Stimulated activated CD4-positive, alpha-beta T cell treated with anti-CD3 and anti-CD28 coated beads, Interleukin-12 subunit alpha, Interleukin-12 subunit beta, amount 100 ng/mL, for 24 hours (primary cell): ENCODE measurements at places on chromosomes 13 and 19.

DNA sequence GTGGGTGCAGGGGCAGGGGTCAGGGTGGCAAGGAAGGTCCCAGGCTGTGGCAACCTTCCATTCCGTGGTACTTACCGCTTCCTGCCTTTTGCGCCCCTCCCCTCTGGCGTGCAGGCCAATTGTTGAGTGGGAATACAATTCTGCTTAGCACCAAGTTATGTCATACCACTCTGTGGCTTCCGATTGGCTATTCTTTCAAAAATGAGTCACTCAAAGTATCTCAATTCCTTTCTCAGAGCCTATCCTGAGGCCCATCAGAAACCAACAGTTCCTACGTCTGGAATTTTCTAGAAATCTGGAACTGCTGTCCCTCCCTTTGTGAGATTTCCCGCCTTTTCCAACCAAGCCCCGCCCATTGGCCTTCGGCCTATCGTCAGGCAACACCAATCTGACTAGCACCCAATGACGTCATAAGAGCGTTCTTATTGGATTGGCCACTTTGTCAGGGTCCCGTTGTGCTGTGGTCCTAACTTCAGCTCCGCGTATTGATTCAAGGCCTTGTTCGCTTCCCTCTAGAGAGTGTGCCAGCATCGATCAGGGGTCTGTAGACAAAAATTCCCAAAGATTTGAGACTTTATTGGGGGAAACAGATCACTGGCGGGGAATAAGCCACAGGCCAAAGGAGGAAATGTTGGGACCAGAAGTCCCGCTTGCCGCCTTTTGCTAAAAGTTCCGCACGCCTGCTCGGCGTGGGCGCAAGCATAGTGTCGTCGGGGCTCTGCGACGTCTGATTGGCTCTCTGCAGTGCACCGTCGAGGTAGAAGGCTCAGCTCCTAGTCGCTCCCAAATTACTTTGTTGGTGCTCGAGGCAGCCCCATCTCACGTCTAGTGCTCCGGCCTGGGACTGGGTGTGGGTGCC is 11.7 kb downstream of the NTN5 start:
- DNase-seq: peak; percentile 86

GRCh38 chr19:33227242-33227650 is 1.6 kb upstream of the SLC7A10 start:
- DNase-seq: no peak

DNA sequence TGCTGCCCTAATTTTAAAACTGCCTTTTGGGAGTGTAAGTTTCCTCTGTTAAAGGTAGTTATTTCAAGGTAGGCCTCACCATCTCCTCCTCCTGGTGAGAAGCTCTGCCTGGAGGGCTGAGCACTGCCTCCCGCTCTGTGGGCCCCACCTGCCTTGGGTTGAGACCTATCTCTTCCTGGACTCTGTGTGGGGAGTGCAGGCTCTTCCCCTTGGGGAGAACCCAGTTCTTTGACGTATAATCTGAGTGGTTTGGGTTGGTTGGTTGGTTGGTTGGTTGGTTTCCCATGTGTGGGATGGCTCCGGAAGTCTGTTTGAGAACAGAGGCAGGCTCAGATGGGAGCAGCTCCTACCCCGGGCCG is 39.1 kb downstream of the ACTN4 start:
- peak; percentile 19 for DNase-seq

DNA sequence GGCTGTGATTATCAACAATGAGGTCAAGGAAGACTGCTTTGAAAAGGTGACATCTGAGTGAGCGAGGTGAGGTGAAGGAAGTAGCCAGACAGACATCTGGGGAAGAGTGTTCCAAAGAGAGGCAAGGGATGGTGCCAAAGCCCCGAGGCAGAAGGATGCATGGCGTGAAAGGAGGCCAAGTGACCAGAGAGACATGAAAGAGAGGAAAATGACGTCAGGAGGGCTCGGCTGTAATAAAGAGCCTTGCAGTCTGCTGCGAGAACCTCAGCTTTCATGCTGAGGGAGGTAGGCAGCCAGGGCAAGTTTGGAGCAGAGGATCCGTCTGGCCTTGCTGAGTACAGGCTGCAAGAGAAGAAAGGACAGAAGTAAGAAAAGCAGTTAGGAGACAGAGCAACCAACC is 50.8 kb downstream of the FOXO1 start:
- no peak for DNase-seq

DNA sequence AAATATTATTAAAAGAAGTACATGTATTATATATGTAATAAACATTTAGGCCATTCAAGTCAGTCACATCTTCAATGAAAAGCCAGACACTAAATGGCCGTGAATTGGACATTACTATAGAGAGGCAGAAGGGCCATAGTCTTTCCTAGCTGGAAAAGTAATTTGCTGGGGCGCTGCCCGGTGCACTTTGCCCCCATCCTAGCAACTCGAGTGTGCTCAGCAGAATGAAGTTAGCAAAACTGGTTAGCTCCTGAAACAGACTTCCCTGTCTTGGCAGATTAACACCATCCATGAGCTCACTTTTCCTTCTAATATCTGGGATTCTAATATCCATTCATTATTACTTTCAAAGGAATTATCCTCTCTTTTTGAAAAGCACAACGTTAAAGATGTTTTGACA is 2.8 kb upstream of the SPRYD7 start:
- DNase-seq: no peak

DNA sequence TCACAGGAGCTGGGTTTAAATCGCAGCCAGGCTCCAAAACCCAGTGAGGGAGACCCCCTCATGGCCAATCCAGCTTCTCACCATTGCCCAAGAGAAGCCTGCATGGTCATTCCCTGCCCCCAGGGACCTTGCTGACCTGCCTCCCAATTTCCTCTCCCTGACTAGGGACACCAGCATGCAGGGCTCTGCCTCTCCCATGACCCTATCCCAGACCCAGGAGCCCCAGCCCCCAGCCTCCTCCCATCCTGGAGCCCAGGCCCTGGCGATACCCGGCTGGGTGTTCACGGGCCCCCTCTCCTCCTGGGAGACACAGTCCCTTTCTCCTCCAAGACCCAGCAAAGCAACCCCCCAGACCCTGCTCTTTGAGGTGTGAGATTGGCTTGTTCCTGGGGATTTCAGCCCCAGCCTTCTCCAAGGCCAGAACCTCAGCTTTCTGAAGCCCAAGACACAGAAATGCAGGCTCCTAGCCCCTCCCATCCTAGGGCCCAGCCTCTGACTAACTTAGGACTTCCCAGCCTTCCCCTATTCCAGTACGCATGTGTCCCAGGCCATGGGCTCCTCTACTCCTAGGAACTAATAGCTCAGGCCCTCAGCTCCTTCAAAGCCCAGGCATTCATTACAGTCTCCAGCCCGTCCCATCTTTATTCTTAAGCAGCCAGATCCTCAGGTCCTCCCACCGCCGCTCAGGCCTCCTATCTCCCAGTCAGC is 1.1 kb downstream of the GYS1 start:
- DNase-seq: no peak

GRCh38 chr13:46575301-46575771 is 22.4 kb downstream of the LRCH1 start:
- DNase-seq: no peak

- no peak for DNase-seq
Measured at GRCh38 chr13:39201180-39201579, 162.9 kb downstream of the NHLRC3 start.

DNA sequence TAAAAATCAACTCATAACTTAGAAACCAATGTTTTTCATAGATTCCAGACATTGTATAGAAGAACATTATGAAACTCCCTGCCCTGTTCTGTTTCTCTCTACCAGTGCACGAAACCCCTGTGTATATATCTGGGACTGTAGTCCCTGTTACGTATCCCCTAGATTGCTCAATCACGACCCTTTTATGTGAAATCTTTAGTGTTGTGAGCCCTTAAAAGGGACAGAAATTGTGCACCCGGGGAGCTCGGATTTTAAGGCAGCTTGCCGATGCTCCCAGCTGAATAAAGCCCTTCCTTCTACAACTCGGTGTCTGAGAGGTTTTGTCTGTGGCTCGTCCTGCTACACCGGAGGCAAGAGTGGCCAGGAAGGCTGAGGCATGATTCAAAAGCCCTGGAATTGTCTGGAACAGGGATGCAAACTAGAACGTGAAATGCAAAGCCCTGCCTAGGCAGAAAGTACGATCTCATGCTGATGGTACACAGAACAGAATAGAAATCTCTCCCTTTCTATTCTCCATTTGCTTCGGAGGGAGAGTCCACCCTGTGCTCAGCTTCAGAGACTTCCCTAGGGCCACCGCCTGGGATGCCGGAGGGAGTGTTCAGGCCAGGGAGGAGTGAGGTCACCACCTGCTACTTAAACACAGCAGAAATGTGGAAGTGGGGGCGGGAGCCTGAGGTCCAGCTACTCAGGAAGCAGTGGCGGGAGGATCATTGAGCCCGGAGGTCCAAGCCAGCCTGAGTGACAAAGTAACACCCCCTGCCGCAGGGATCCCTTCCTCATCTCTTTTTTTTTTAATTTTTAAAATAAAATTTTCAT is 758 bp upstream of the ZNF888 start:
- no peak for DNase-seq

- DNase-seq: no peak
Measured at GRCh38 chr19:435056-435706, 25.7 kb downstream of the SHC2 start.

DNA sequence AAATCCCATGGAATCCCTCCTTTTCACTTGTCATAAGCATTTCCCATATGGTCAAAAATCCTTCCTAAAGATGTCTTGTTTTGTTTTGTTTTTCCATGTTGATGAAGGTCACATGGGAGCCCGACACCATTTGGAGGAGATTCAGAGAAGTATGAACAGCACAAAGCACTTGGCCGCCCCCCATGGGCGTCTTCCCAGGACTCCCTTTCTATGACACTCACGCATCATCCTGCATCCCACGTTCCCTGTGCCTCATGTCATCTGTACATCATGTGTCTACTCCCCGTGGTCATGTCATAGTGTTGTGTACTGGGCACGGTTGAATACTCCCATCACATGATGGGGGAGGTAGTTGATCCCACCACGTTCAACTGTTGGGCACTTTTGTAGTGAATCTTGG is 2.0 kb downstream of the ZSCAN1 start:
- DNase-seq: no peak

DNA sequence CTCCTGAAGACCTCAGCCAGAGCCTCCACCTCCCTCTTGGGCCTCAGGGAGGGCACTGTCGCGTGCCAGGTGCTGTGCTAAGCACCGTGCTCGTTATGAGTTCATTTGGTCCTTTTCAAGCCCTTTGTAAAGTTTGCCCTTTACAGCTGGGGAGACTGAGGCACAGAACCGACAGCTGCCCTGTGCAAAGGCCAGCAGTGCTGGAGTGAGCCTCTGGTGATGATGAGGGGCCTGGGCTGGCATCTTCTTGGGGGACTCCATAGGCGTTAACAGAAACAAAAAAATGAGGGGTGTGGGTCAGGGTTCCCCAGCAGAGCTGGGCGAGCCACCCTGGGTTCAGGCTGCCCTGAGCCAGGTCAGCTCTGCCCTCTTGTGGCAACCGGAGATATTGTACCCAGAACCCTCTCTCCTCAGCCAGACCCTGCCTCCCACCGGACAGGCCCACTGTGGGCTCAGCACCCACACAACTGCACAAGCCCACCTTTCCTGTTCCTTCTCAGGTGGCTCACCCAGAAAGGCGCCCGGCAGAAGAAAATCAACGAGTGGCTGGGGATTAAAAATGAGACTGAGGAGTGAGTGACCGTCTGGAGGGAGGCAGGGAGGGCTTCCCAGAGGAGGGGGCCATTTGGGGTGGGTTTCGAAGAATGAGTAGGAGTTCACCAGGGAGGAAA is 5.5 kb upstream of the IFI30 start:
- DNase-seq: peak; percentile 46

DNA sequence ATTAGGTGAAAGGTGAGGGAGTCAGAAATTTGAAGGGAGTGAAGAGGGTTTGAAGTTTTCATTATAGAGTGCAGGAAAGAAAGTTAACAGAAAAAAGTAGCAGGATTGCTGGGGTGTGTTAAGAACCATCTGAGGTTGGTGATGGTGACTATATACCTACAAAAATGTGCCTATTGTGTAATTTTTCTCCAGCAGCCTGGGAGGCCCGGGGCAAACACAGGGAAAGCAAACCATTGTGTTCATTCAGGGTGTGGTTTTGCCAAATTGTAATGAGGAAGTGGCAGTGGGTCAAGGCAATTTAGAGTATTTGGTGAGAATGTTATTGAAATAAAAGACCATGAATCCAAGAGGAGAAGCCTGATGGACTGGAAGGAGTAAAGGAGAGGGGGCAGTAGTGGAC is 8.2 kb upstream of the SUCLA2 start:
- no peak for DNase-seq

DNA sequence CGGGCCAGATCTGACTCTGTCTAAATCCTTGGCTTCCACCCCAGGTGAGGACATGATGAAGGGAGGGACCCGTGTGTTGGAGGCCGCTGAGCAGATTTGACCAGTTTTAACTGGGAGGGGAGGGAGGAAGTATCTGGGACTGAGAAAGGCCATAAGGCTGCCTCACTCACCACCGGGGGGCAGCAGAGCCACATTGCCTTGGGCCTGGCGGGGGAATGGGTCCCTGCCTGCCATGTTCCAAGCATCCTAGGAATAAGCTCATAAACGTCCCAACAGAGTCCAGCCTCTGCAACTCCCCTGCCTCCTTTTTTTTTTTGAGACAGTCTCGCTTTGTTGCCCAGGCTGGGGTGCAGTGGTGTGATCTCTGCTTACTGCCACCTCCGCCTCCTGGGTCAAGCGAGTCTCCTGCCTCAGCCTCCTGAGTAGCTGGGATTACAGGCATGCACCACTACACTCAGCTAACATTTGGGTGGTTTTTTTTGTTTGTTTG is 15.5 kb downstream of the MAST3 start:
- peak; percentile 83 for DNase-seq

- no peak for DNase-seq
Measured at GRCh38 chr19:970695-971094, 13.4 kb upstream of the WDR18 start.

- DNase-seq: no peak
Measured at GRCh38 chr13:75715601-75716523, 79.7 kb downstream of the LMO7 start.

DNA sequence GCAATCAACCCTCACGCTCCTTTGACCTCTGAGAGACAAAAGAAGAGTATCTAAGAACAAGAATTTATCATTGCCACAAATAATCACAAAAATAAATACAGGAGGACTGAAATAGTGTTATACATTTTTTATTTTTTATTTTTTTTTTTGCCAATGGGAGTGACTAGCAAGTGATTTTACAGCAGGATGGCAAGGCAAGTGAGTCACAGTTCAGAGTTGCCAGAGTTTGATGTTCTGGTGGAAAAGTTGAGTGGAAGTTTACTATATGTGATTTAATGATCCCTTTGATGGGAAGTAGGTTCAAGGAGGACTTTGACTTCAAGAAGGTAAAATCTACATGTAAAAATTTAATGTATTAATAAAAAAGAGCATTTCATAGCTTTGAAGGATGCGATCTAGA is 2691.4 kb downstream of the PCDH9 start:
- no peak for DNase-seq

GRCh38 chr13:40023595-40024203 is 368.2 kb downstream of the COG6 start:
- DNase-seq: no peak

GRCh38 chr13:110942248-110942981 is 27.5 kb upstream of the ANKRD10 start:
- peak; percentile 23 for DNase-seq
